ENCODE measurements at places on chromosomes 4 and X.

- no peak for DNase-seq
Measured at GRCh38 chr4:47538111-47538824, 53.2 kb downstream of the ATP10D start.

GRCh38 chrX:131821945-131822622 lies 201.0 kb upstream of the STK26 start:
- DNase-seq: peak; percentile 79

DNA sequence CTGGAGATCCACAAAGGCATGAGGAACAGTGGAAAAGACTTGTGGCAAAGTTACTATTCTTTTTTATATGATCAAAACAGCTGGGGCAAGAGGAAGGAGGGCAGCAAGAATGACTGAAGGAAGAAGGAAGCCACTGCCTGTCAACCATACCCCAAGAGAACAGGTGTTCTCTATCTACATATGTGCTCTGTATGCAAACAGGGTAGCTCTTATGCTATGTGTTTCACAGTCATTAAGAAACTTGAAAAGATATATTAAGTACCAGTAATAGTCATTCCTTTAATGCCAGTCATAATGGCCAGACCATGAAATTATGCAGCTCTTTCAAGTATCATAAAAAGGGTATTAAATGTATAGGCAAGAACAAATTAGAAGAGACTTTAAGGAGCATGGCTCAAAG lies 363.9 kb downstream of the KLHL13 start:
- no peak for DNase-seq

DNA sequence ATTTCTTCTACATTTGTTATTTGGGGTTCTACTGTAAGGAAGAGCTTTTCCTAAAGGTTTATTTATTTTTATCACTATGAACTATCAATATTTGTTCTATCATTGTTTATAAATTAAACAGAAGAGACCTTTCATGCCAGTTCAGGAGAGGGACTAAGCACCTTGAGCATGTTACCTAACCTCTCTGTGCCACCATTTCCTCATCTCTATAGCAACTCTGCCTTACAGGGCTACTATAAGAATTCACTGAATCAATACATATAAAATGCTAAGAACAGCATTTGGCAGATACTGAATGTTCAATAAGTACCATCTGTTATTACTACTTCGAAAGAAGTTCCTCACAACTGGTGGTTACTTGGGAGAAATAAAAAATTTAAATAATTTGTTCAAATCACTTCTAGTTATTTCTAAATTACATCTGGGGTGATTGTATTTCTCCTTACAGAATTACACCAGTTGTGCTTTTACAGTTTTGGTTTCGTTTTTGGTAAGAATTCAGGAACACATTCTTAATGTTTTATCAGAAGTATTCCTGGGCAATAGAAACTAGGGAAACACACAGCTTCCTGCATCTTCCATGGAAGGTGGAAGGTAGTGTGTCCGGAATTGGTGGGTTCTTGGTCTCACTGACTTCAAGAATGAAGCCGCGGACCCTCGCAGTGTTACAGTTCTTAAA lies 32.9 kb downstream of the EREG start:
- DNase-seq: no peak

DNA sequence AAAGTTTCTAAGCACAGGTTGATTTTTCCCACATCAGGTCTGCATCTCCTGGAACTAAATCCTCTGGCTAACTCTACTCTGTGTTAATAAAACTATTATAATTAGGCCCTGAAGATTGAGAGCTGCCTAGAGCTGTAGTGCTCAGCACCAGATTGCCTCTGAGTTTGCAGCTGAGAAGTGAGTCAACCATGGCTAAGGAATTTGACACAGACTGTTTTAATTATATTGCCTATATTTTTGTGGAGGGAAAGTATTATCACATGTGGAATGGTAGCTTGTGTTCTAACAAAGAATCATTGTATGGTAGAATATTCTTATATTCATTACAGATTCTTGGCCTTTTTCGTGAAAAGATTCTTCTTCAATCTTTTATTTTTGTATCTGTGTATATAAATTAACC lies 1907.6 kb upstream of the TENM3 start:
- DNase-seq: no peak
